ENCODE measurements at places on chromosomes 1 and 21.

DNA sequence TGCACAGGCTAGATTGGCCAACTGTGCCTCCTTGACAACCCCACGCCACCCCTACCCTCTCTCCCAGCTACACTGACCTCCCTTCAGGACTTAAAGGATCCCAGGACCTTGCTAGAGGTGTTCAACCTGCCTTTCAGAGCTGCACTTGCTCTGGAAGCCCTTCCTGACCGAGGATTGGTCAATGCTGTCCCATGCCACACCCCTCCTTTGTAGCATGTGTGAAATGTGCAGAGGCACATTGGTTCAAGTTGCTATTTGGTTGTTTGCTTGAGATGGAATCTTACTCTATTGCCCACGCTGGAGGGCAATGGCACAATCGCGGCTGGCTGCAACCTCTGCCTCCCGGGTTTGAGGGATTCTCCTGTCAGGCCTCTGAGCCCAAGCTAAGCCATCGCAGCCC is 21.8 kb downstream of the ACTA1 start:
- no peak for DNase-seq

- DNase-seq = no peak
These were observed 70.3 kb upstream of the PRDX6 start for GRCh38 chr1:173406783-173407230.

GRCh38 chr1:119893238-119893791 is 3.0 kb downstream of the ADAM30 start:
- no peak for DNase-seq

- no peak for DNase-seq
These were observed 12.1 kb upstream of the ZNF496 start for GRCh38 chr1:247343801-247344200.

DNA sequence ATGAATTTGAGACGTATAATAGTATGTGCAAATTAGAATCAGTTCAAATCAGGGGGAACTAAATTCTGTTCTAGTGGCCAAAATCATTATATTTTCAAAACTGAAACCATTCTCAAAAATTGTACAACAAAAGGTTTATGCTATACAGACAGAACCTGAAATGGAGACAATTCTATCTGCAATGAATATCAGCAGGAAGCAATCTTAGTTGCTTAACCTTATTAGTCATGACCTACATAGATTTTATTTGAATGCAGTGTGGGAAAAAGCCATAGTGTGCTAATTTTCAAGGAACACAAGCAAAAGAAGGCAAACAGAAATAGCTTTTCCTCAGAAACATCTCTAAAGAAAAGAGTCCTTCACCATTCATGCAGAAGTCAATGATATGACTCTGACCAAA is 6.5 kb downstream of the AK5 start:
- DNase-seq = no peak

GRCh38 chr1:208536212-208536611 is 292.0 kb upstream of the PLXNA2 start:
- peak; percentile 52 for DNase-seq
